Endothelial cell (in vitro differentiated cells): ENCODE measurements at places on chromosomes 4 and X. TPM values are rescaled to one million over a fixed set of nuclear protein-coding genes. Genes with fewer than 3 reads are reported as not detected.

DNA sequence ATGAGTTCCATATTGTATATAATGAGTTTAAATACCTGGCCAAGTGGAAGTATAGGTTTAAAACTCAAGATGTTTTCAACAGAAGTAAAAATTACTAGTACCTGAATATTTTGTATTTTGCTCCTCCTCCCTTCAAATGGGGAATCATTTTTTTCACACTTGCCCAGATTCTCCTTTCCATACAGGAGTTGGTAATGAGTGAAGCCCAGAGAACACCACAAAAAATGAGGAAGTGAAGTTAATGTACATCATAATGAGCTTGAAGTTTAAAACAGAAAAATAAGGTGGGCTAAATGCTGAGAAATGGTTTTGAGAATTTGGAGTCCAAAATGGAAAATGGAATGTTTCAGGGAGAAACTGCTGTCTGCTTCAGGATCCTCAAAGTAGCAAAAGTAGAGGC lies 364.8 kb upstream of the EMCN start:
- DNase-seq = no peak

DNA sequence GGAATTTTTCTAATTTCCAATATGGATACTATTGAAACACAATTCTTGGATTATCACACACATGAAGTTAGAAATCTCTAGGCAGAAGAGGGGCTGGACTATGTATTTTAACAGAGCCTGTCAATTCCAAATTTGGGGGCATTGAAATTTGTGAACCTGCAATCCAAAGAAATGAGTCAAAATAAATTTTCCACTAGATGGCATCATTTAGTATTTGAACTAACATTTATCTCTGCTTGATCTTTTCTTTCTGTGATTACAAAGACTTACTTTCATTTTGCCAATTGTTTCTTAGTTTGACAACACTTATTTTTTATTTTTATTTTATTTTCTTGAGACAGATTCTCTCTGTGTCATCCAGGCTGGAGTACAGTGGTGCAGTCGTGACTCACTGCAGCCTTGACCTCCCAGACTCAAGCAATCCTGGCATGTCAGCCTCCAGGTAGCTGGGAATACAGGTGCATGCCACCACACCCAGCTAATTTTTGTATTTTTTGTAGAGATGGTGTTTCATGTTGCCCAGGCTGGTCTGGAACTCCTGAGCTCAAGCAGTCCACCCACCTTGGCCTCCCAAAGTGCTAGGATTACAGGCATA lies 2.7 kb upstream of the PYURF start:
- DNase-seq = no peak

- no peak for DNase-seq
Measured at GRCh38 chr4:5750052-5750945, 39.3 kb downstream of the EVC start.

Gene DRD5
- total RNA-seq = not detected

DNA sequence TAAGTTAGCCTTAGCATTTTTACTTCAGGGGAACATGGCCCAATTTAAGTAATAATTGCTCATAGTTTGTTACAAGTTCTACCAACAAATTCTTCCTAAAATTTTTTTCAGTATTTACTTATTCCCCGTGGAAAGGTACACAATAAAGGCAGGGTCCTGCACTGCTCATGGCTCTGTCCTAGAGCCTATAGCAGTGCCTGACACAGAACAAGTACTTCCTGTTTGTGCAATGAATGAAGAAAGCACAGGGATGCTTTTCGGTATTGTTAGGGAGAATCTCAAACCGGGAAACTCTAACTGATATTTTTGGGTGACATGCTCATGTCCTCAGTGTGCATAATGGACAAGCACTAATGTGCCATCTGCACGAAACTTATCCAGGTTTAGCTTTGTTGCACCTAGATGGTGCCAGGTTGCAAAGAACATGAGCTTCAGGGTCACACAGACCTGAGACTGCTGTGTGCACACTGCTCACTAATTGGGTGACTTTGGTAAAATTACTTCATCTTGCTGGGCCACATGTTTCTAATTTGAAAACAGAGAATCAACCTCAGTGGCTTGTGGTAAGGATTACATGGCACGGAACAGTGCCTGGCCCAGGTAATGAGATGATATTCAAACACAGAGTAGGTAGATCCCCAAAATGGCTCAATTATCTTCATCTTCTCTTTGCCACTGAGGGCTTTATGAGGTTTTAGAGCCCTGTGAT lies 175.8 kb upstream of the NPY2R start:
- DNase-seq = no peak

- no peak for DNase-seq
Measured at GRCh38 chrX:118215346-118215745, 98.7 kb upstream of the KLHL13 start.
